Stimulated activated CD4-positive, alpha-beta T cell treated with anti-CD3 and anti-CD28 coated beads, Interleukin-4, amount 100 ng/mL, for 1 hour (primary cell): ENCODE measurements at places on chromosomes 4 and X.

- no peak for DNase-seq
Measured at GRCh38 chrX:10173331-10173900, 16.6 kb downstream of the CLCN4 start.

DNA sequence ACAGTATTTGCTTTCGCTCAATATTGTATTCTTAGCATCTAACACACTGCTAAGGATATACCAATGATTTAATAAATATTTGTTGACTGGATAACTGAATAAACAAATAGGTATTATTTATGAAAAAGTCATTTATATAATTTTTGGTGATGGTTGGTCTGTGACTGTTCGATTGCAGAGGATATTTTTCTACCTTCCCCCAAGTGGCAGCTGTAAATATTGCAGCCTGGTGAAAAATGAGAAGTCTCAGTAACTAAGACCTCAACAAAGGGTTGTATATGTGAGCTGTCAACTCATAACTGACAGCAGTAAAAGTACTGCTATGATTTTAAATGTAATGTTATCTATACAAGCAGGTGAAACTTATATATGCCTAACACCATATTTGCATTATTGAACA, 36.0 kb downstream of the HTR2C start:
- no peak for DNase-seq

DNA sequence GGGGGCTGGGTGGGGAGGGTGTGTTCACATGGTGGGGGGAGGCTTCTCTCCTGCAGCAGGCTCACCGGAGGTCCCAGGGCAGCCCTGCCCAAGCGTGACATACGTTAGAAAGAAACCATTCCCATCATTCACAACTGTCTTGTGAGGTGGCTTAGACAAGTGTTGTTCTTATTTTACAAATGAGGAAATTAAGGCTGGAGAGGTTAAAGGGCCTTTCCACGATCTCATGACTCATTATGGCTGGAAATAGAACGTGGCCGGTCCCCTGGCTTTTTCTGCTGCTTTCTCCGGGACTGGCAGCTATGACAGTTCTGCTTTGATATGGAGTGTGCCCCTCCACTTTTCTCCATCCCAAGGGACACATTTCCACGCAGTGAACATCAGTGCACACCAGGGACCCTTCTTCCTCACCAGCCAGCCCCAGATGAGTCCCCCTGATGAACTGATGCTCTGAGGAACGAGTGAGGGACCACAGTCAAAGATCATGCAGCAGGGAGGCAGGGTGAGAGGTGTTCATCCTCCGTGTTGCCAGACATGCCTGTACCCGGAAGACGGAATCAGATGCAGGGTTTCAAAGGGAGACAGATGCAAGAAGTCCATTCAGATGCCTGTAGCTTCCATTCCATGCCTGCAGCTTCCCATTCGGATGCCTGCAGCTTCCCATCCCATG, 64.0 kb upstream of the ACSL1 start:
- DNase-seq: no peak

GRCh38 chrX:10749113-10749512, 128.7 kb upstream of the MID1 start:
- DNase-seq: no peak

DNA sequence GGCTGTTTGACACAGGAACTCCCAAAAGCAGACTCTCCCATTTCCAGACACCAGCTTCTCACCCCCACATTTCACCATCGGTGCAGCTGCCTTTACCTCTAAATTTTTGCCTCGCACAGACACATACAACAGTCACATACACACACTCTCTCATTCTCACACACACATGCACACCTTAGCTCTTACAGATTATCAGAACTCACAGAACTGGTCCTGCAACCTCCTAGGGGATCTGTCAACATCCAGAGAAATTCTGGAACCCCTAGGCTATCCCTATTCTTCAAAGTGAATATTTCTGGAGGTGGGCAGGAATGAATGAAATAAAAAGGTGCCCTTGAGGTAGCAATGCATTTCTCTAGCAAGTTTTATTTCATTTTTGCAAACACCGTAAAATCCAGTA, 4.1 kb downstream of the HS6ST2 start:
- no peak for DNase-seq

GRCh38 chr4:176043838-176044588, 21.6 kb upstream of the WDR17 start:
- no peak for DNase-seq

DNA sequence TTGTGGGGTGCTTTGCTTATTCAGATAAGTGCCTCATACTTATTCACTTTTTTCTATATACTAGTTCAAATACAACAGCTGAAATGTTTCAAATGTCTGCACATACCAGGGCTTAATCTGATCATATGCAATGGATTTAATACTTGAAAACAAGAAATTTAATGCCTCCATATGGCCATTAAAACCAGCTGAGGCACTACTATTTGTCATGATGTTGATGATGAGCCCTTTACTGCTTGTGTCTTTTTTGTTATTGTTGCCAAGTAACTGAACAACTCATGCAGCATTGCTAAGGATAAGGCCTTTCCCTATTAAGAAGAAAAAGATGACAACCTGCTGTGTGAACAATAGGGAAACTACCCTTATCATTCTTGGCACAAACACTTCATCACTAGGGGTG, 52.5 kb downstream of the MAGEB10 start:
- DNase-seq: no peak

- DNase-seq: no peak
Measured at GRCh38 chrX:46502848-46503247, 42.4 kb downstream of the ZNF674 start.

DNA sequence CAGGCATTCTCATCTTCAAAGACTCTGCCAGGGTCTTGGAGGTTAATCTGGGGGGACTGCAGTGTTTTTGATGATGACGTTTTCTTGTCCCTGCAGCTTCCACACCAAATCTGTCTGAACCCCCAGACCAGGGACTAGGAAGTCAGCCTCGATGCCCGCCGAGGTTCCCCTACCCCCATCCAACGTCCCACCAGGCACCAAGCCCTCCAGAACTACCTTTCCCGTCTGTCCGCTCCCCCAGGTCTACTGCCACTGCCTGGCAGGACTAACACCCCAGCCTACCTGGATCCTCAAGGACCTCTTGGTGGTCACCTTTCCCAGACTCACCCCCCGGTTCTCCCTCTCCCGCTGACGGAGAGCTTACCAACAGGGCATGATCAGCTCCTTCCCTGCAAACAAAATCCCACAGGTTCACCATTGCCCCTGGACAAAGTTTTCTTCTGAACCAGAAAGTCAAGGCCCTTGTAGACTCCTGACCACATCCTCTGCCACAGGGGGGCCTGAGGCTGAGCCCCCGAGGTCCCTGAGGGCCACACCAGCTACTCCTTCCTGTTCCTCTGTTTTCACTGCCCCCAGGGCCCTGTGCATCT, 40.9 kb downstream of the HMX1 start:
- DNase-seq: no peak

- no peak for DNase-seq
Measured at GRCh38 chr4:185811509-185812364, at the start of gene SORBS2. Gene SORBS2, minus strand, starts transcription at chr4:185812194. Its CDS starts 121,623 bp downstream, at chr4:185690571.

DNA sequence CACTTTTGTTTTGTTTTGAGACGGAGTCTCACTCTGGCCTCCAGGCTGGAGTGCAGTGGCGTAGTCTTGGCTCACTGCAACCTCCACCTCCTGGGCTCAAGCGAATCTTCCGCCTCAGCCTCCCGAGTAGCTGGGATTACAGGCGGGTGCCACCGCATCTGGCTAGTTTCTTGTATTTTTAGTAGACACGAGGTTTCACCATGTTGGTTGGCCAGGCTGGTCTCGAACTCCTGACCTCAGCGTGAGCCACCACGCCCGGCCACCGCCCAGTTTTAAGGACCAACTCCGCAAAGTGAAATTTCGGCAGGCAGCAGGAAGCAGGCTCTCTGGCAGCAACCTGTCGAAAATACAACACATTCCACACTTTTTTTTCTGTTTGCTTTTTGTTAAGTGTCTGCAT, 13.4 kb downstream of the DHRSX start:
- DNase-seq: no peak

- peak; percentile 38 for DNase-seq
Measured at GRCh38 chrX:14528629-14529289, 577 bp upstream of the GLRA2 start.

GRCh38 chr4:62232814-62233213, 1032.7 kb downstream of the ADGRL3 start:
- no peak for DNase-seq

DNA sequence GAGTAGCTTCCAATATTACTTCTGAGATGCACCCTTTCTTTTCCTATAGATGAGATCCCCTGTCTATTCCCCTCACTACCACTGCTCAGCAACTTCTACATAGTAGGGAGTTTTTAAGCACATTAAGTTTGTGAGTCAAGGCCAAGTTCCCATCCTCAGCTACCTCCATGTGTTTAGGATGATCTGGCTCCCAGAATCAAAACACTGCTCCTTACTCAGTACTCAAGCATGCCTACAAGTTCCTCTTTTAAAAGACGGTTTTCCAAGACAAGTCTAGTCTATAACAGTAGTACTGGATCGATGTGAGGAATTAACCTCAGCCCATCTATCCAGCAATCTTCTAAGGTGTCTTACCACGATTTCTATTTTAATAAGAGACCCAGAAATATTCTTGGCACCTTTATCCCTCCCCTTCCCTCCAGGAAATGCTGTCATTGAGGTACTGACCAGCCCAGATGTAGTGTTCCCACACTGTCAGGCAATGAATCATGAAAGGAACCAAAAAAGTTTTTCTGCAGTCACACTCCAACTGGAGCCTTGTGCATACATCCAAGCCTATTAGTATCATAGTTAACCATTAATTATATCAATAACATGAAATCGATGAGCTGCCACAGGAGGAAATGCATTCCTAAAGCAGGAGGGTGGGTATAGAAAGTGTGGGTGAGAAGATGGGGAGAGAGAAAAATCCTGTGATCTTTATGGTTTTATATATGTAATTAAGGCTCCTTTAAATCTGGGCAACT, 29.6 kb downstream of the AREG start:
- DNase-seq: no peak

- DNase-seq: no peak
Measured at GRCh38 chr4:127708985-127709384, 21.2 kb upstream of the SLC25A31 start.

DNA sequence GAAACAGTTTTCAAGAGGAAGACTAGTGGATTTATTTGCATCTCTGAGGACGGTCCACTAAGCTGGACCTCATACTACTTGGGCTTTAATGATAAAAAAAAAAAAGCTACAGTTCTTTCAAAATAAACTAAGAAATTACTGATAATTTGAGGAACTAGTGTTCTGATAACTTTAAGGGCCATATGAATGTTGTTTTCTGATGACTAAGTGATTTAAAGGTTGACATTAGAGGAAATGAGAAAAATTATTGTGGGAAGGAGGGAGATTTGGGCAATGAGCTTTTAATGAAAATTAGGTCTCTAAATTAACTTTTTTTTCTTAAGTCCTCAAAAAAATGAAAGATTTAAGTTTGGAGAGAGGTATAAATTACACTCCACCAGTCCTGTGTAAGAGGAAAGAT, 60.8 kb upstream of the IL2 start:
- DNase-seq: no peak

DNA sequence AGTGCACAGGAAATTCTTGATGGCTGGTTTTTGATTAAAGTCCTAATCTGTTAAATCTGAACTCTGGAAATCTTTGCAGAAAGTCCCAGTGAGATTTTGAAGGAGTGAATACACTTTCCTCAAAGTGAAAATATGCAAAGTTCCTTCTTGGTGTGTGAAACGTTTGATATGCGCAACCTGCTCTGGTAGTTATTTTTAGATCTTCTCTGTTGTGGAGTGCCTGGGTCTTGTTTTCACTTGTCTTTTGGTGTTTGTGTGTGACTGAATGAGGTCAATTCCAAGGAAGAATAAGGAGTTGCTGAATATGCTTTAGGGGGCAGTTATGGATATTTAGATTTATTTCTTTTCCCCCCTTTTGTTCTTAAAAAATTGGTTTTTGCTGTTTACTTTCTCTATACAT, 41.7 kb downstream of the SCML1 start:
- DNase-seq: no peak

DNA sequence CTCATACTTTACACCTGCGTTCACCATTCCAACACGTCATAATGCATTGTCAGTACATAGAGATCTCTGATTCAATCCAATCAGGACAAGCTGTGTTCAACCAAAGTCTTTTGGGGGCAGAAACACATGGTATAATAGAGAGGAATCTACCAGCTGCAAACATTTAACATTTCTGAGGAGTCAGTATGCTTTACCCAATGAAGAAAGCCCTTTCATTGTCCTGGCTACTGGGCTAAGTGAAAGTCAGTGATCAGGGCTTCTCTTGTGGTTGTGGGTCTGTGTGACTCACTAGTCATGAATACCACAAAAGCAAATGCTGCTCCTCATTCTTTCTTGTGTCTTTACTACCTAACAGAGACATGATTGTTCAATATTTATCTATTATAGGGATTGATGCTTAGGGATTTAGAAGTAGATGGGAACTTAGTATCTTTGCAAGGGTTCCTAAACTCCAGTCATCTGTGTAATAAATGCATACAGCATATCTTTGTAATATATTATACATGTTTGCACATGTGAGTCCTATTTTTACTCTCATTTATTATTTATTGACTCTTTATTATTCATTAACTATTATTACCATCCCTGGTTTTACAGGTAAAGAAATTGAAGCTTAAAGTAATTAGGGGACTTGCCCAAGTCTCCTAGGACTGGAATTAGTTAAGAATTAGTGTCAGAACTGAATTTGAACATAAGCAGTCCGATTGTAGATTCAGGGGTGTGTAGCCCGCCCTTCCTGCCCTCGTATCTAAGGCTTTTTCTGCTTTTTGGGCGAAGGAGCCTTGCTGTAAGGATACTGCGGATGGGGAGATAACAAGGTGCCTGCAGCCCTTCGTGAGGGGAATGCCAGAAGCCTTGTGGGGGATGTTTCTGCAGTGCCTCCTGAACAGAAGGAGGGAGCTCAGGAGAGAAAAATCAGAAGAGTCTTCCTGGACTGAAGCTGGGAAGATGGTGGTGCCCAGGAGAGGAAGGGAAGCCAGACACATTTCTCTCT, 353.1 kb upstream of the BOD1L1 start:
- DNase-seq: no peak

GRCh38 chr4:139978692-139979091, 175.3 kb downstream of the MAML3 start:
- no peak for DNase-seq

- DNase-seq: peak; percentile 38
Measured at GRCh38 chrX:129931411-129932015, 25.5 kb downstream of the UTP14A start.

DNA sequence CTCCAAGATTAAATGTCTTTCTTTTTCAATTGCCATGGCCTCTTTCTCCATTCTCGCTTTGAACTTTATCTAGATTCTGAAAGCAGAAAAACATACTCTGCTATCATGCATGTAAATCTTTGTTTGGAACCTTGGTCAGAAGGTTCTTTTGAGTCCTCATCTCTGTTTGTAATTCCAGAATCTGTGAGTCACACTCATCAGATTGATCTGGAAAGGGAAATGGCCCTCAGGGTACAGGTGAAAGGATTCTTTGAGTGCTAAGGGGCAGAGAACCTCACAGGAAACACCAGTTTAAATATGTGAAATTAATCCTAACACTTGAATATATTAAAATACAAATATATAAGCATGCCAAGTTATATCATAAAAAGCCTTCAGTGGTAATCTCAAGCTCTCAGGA, 211.0 kb upstream of the ADGRL3 start:
- DNase-seq: no peak
